Right forelimb (tissue), 1 donor: ENCODE measurements at places on chromosomes 16 and 17.

DNA sequence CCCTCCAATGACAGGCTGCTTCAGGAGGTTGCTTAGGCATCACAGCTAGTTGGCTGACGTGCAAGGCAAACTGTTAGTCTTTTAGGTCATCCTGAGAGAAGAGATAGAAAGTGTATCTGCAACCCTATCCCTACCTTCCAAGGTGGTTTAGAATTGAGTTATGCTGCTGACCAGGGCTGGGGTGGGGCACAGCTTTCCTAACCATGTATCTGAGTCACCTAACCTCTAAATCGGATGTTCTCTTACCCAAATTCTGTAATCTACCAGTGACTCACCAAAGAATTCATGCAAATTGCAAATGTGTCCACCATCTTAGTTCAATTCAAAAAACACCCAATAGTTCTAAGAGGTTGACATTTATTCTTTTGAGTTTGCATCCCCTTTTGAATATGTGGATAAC, 107.2 kb upstream of the DYNLRB2 start:
- DNase-seq = no peak

- no peak for DNase-seq
Measured at GRCh38 chr16:50842589-50842988, 100.7 kb downstream of the CYLD start.

GRCh38 chr17:49995055-49995738, at the start of gene DLX3:
Gene DLX3, minus strand, starts transcription at chr17:49995224. Its CDS starts 226 bp downstream, at chr17:49994998.
- peak; percentile 82 for DNase-seq

DNA sequence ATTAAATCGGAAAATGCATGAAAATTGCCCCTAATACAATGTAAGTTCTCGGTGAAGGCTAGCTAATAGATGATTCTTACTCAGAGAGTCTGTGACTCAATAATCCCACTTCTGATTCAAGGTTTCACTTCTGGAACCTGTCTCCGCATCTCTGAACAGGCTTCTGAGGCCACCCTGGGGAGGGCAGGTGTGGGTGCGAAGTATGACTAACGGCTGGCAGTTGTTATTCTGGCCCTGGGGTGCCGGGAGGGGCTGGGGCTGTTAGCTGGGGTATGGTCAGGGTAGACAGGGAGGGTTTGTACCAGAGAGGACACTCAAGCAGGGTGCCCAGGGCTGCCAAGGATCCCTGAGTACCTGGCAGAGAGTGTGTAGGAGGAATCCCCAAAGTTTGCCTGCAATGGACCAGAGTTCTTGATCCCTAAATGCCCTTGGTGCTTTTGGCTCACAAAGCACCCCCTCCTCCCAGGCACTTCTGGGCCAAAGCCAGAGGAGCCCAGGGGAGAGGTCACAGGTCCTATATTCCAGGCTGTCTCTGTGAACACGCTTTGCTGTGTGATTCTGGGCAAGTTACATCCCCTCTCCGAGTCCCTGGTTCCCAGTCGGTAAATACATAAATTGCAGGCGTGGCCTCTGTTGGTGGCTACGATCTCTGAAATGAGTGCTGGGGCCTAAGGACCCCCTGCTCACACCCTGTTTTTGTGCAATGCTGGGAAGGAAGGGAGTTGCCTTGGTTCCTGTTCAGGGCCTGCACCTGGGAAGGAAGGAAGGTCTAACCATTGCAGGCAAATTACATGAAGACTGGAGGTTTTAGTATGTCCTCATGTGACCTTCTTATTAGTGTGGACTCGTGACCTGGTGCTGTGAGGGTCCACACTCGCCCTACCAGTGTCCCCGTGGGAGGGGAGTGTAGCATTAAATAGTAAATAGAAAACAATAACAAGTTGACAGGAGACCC, 49.9 kb upstream of the CPNE2 start:
- DNase-seq = no peak

GRCh38 chr16:86224126-86224525, 286.2 kb upstream of the FOXF1 start:
- DNase-seq = no peak

- DNase-seq = peak; percentile 77
Measured at GRCh38 chr17:66963909-66964771, at the start of gene CACNG4. Gene CACNG4, plus strand, starts transcription at chr17:66964707. Its CDS starts 205 bp downstream, at chr17:66964912.

GRCh38 chr17:57751348-57751971, 6.4 kb upstream of the CCDC182 start:
- DNase-seq = peak; percentile 9

- DNase-seq = no peak
Measured at GRCh38 chr17:72268431-72268830, 147.6 kb downstream of the SOX9 start.

DNA sequence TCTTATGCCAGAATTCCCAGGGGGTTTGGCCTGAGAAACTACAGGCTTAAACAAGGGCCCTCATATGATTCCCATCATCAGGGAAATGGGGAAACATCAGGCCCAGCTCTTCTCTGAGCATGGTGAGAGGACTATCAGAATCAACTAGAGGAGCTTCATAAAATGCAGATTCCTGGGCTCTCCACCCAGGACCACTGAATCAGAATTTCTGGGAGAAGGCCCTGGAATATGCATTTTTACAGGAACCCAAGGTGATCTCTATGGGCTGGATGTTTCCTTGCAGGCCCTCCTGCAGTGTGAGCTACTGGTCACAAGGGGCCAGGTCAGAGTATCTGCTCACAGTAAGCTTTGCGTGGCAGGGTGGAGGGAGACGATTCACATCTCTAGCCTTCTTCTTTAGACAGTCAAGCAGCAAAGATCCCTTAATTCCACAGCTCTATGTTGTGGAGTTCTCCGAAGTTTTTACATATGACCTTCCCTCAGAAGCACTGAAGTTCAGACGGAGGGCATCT, 38.8 kb upstream of the HOXB13 start:
- no peak for DNase-seq

DNA sequence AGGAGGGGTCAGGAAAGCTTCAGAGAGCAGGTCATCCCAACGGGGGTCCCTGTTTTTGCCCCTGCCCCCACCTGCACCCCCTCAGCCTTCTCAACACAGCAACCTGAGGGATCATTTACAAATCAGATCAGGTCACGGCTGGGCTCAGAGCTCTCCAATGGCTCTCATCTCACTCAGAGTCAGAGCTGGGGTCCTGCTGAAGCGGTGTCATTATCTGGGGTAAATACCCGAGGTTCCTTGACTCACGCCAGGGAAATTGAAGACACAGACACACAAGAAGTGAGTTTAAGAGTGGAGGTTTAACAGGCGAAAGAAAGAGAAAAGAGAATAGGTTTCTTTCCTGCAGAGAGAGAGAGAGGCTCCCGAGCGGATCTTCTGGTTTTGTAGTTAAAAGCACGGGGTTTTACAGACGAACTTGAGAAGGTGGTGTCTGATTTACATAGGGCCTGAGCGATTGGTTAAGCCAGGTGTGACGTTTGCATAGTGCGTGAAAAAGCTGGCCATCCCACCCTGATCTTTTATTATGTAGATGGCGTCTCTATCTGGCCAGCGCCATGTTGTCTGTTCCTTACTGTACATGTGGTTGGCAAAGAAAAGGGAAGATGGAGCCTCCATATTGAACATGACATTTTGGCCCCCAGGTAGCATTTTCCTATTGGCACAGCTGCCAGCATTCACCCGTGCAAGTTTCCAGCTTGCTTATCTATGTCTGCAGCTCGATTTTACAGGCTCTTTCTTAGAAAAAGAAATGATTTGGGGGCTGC, 51.4 kb downstream of the WSB1 start:
- no peak for DNase-seq

DNA sequence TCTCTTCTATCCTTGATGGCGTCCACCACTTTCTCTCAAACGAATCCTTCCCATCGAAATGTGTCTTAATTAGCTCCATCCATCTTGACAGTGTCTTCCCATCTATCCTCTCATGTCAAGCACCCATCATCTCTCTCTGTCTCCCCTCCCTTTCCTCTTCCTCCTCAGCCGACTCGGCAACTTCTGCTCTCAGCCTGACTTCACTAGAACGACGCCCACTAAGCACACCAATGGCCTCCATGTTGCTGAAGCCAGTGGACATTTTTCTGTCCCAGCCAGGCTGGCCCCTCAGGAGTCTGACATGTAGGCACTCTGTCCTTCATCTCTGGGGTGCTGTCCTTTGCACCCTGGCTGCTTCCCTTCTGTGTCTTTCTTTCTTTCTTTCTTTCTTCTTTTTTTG, 2.5 kb upstream of the SPATA20 start:
- DNase-seq = no peak

- no peak for DNase-seq
Measured at GRCh38 chr16:84851192-84852127, 31.7 kb downstream of the CRISPLD2 start.

GRCh38 chr16:56363781-56364565, 61.4 kb downstream of the AMFR start:
- no peak for DNase-seq

DNA sequence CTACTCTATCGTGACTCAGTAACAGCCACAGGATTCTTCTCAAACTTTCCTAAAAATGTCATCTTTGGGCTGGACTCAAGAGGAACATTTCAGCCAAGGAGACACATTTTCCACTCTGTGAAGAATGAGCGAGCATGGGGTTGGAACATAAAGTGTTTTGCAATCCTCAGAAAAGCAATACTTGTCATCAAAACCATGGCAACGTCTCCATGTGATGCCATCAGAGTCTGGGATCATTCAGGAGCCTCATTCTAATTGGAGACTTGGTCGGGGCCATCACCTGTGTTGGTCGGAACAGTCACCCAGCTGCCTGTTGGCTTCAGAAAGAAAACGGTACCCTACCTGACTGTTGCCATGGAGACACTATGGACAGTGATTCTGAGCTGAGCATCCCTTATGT, 25.5 kb downstream of the MYOCD start:
- DNase-seq = no peak

DNA sequence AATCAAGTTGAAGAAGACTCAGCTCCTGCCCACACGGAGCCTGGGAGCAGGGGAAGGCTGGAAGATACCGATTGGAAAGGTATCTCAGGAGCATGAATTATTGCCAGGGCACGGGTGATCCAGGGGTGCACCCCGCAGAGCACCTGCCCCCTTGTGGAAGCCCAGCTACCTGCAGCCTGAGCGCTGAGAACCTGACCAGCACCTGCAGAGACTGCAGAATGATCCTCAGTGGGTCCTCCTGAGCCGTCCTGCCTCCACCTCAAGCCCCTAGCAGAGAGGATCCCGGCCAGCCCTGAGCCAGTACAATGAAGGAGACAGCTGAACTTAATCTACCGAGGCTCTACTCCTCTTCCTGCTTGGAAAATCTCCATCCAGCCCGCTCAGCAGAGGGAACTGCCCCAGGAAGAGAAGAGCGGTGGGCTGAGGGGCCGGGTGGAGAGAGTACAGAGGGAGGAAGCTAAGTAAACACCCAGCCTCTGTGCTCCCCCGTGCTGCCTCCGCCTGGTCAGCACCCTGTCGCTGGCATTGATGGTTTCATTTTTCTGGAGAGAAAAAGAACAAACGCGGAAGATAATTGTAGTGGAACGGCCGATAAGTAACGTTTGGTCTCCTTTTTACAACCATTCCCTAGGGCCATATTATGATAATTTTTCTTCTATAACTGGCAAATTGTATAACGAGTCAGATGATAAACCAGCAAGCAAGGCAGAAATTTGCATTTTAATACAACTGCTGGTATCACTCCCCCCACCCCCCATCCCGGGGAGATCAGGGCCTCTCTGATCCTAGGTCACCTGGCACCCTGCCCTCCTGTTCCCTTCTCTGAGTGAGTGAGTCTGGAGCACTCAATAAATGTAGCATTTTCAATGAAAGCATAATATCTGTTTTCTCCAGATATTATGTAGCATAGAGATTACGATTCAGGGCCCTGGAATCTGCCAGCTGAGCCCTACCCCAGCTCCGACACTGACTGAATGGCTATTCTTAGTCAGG, 204.5 kb upstream of the RPL38 start:
- DNase-seq = no peak

DNA sequence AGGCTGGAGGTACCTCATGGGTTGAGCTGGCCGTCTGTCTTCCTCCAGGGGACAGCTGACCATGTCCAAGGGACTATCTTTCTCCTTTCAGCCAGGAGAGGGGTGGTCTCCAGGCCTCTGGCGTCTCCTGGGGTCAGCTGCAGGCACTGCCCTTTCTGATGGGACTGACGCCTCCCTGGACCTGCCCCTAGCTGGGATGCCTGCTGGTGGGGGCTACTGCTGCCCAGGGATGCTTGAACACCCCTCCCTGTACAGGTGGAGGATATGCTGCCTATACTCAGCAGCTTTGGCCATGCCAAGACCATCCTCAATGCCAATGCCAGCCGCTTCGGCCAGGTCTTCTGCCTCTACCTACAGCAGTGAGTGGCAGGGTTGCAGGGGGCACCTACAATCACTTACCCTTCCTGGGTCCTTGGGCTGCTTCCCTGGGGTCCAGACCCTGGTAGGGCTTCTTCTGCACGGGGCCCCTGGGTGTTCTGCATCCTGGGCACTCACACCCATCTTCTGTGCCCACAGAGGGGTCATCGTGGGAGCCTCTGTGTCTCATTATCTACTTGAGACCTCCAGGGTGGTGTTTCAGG, 4.2 kb downstream of the MYO15B start:
- no peak for DNase-seq

GRCh38 chr16:70723740-70724145, 37.9 kb upstream of the MTSS2 start:
- no peak for DNase-seq

DNA sequence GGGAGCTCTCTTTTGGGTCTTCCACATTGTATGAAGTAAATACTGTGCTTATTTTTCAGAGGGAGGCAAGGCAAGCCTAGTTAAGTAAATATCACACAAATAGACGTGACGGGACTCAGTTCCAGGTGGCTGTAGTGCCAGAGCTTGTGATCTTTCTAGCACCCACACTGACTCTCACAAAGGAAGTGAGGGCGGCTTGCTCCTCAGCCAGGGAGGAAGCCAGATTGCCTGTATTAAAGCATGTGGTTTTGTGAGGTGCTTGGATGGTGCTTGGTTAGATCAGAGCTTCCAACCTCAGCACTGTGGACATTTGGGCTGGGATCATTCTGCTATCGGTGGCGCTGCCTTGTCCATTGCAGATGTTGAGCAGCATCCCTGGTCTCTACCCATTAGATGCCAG, 80.1 kb downstream of the VAT1L start:
- no peak for DNase-seq

DNA sequence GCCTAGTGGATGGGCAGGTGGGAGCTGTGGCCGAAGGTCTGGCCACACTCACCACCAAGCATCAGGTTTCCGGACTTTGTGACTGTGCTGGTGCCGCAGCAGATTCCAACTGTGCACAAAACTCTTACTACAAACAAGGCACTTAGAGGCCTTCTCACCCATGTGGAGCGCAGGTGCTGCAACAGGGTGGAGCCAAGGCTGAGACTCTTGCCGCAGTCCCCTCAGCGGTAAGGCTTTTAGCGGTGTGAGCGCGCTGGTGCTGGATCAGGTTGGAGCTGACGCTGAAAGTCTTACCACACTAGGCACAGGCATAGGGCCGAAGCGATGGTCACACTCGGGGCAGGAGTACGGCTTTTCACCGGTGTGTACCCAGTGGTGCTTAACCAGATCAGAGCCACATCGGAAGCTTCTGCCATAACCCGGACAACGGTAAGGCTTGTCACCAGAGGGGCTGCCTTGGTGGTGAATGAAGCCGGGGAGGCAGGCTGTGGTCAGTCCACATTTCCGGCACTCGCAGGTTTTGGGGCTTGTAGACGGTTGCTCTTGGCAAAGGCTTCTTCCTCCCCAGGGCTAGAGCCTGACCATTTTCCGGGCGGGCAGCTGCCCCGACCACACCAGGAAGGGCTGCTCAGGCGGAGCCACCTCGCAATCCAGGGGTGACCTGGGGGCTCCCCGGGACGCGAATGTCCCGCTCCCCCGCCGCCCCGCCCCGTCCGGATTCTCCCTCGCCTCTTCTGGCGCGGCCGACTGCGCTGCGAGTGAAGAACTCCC, 1.0 kb upstream of the ARMC5 start:
- no peak for DNase-seq
